Naive thymus-derived CD4-positive, alpha-beta T cell (primary cell): ENCODE measurements at places on chromosomes 3 and 15.
A peak's percentile ranks its signal among the peaks of the same experiment; 100 is the strongest.

DNA sequence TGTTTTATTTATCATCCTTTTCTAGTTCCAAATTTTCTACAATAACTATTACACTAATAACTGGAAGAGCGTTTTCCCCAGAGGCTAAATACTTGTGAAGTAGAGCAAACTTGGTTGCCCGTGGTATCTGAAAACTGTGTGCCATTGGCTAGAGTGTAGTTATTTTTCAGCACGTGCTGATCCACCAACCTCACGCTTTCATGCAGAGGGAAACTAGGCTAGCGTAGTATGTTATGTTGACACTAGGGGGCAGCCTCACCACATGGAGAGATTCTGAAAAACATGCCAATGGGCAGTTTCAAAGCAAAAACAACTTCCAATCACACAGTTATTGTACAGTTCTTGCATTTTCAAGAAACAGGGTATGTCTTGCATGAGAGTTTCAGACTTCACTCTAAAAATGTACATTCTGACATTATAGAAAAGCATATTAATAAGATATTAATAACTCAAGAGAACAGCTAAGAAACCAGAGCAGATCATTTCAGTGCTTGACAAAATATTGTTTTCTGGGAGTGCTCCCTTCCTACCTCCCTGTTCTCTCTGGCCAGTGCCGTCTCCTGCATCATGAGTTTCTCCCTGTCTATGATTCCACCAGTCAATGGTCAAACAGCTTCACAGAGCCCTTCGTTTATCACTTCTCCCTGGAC, 39.7 kb downstream of the SPATA12 start:
- DNase-seq = peak; percentile 44

- DNase-seq = no peak
Measured at GRCh38 chr15:31458596-31459399, 132.2 kb downstream of the KLF13 start.

DNA sequence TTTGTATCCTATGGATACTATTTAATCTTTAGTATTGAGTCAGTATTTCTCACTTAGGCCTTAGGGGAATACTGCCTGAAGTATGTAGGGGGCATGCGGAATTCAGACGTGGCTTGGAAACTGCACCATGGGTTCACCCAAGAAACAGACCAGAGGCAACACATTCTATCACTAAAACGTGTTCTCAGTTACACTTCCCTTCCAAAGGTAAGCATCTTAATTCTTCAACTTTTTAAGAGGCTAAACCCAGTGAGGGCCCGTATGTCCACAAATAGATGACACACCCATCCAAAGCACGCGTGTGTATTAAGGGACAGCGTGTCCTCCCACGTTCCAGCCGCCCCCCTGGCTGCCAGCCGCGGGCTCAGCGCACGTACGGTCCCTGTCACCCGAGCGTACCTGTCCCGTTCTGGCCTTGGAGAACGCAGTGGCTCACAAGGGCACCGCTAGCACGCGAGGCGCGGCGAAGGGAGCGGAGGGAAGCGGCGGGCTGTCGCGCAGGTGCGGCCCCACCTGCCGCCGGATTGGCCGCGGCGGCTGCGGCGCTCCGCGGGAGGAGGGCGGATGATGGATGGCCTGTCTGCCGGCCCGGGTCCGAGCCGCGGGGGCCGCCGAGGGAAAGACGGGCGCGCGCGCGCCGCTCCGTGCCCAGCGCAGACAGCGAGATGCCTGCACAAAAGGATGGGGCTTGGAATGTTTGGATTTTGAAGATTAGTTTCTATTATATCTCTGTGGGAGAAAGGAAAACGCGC, 1003.9 kb upstream of the NR2F2 start:
- no peak for DNase-seq

- no peak for DNase-seq
Measured at GRCh38 chr3:65729555-65729954, 309.2 kb downstream of the MAGI1 start.

DNA sequence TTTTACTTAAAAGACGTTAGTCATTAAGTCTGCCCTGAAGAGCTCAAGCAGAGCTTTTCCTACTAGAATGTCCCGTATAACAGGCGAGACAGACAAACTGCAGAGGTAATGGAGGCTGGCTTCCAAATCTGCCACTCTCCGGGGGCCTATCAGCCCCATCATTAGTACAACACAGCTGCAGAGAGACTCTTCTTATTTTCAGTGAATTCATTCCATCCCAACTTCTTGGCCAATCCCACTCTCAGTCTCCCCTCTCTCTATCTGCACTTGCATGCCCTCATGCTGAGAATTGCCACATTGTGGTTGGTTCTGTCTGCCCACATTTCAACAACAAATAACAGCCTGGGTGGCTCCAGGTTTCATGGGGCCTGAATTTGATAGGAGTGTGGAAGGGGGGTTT, 412.7 kb downstream of the ERC2 start:
- no peak for DNase-seq

DNA sequence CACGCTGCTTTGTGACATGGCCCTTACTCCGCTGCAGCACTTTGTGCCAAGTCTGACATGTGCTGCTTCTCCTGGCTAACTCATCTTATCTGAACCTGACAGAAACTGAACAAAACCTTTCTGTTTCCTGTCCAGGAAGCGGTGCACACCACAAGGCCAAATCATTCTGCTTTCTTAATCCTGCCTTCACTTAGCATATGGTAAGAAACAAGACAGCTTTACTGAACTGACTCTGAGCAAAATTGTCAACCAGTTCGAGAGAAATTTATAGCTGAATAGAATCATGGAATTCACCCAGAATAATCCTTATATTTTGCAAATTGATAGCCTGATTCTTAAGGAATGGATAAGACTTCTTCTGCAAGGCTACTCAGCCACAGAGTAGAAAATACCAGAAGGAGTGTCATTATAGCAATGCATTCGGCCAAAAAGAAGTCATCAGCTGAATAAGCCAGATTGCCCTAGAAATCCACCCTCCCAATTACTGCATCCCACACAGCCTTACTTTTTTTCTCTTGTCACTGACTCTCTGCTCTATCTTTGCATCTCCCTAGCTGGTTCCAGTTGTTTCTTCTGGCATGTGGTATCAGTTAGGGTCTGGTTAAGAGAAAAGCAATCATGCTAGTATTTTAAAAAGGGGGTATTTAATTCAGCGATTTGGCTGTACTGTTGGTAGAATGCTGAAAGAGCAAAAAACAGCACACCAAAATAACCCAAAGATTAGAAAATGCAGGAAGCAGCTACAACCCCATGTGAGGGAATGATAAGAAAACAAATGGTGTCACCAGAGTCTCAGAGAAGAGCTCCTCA, 41.6 kb upstream of the STRIT1 start:
- DNase-seq = no peak

DNA sequence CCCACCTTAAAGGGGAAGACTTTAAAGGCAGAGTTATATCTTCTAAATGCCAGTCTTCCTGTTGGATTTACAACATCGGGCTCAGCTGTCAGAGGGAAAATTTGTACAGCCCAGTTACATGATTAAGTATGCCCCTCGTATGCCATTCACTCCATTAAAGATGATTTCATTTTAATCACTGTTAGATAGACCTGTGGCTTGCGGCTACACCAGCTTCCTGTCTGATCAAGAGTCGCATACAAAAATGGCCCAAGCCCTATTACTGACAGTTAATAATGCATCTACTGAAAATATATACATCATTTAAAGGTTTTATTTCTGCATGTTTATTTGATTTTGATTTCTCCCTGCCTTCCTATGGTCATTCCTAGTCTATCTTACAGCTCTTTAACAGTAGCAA, 7.1 kb downstream of the EIF4E3 start:
- DNase-seq = peak; percentile 13
